ENCODE measurements at places on chromosomes 2 and 18.

DNA sequence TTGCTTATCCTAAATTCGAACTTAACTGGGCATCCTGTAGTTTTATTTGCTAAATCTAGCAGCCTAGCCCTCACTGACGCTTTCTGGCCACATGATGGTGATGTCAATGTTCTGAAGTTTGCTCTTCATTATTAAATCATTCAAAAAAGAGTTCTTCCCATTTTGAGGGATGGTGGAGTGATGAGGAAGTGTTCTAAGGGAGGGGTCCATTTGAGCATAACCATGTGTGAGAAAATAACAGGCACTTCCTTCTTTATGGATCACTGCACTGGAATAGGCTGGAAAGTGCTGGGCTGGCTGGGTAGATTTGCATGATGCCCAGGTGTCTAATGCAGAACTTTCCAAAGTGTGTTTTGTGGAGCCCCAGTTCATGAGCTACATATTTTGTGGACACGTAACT is 74.2 kb downstream of the TNFRSF11A start:
- no peak for DNase-seq

DNA sequence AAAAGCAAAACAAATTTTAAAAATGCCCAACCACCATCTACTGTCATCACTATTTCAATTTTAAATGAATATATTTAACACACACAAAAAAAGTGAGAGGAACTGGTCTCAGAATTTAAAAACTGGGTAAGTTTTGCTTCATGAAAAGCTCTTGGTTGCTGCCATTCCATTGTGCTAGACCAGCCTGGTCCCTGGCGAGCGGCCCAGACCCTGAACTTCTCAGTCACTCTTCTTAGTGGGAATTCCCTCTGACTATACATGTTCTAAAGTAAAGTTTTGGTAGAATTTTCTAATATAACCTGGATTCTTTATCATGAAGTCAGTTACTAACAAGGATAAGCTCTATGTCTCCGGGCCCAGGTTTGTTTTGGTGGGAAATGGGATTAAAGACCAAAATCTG is 34.8 kb upstream of the TMEM177 start:
- no peak for DNase-seq

DNA sequence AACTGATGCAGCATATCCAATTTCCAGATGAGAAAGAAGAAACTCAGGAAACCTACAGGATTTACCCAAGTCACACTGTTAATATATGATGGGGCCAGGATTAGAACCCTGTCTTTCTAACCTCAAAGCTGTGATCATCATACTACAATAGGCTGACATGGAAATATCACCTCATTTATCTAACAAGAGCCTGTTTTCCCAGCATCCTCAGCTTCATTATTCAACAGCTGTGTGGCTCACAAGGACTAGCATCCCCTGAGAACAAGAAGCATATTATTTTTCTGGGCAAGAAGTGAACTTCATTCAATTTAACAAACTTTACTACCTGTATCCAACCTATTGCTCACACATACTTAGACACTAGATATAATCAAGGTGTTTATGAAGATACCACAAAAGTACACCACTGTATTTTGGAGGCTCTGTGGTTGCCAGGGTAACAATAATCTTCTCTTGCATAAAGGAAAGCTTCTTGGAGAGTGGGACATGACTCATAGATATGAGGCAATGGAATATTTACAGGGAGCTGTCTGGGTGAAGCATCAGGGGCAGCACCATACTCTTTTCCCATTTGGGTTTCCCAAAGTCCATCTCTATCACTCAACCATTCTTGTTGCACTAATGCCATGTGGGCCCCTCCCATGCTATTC is 218.2 kb downstream of the RAD51AP2 start:
- no peak for DNase-seq

GRCh38 chr18:58288921-58289797 is 245.1 kb downstream of the NEDD4L start:
- no peak for DNase-seq

GRCh38 chr2:123061534-123061933 is 963.6 kb upstream of the CNTNAP5 start:
- DNase-seq: no peak

DNA sequence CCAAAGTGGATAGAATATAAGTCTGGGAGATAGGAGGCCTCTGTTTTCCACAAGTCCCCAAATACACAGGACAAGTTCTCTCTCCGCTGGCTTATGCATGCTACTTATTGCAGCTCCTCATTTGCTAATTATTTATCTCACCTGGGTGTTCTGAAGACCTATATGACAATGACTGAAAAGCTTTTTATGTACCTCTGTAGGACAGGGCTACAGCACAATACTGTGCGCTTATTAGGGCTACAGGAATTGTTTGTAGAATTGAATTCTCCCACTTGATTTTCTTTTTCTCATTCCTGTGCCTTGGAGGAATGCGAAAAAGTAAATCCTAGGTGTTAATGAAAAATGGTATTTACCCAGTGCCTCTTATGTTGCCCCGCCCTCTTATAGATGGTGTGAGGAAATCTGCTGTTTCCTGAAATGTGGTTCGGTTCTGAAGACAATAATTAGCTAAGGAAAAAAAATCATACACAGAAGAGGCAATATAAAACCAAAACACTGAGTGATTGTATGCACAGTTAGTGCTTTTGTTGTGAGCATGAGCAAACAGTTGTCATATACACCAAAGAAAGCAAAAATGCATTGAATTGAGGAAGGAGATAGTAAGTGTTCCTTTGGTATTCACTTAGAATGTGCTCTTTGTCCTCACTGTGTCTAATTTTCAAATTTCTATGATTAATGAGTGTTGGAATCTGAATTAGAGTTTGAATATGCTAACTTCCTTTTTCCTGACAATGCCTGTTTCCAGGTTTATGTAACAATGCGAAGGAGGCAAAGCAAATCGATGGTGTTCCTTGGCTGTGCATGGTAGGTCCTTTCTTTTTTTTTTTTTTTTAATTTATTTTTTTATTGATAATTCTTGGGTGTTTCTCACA is 78.7 kb upstream of the PNPT1 start:
- DNase-seq: no peak

DNA sequence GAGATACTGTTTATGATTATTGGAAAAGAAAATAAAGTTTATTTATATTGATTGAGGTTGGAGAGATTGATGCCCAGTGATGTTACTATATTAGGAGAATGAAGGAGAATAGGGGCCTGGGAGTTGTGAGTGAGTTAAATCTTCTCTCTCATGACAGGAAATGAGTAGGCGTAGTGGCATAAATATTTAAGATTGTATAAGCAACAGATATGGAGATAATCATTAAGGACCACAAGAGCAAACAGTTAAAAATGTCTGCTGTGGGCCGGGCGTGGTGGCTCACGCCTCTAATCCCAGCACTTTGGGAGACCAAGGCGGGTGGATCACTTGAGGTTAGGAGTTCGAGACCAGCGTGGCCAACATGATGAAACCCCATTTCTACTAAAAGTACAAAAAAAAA is 62.7 kb downstream of the PTRHD1 start:
- no peak for DNase-seq

DNA sequence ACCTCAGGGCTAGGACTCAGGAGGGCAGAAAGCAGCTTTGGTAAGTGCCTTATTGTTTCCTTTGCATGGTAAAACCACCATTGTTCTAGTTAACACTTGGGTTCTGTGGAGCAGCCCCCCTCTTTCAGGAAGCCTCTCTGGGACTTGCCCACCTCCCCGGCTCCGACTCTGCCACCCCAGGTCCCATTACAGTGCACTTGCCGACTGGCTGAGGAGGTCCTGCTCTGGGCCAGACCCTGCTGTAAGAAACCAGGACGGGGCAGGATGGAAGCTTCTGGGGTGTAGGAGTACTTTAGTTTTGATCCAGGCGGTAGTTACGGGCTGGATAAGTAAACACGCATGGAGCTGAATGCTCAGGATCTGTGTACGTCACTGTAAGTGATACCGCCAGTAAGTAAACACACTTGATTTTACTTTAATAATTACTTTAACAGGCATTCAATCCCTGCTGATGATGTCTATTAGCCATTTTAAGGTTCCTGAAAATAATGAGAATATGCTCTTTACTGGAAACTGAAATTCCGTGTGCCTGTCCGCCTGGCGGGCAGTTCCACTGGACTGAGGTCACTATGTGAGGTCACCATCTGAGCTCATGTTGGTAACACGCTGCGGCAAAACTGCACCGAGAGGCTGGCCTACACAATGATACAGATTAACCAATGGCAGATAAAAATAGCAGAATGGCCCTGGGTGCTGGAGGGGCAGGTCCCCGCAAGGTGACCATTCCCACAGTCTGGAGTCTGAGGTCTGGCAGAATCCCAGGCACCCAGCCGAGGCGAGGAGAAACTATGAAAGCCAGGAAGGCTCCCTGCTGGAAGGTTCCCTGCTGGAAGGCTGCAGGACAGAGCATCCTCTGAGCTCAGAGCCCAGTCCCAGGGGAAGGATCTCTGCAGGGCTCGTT is 25.2 kb downstream of the HS1BP3 start:
- DNase-seq: no peak

GRCh38 chr2:229708335-229708734 is 6.0 kb downstream of the DNER start:
- no peak for DNase-seq

DNA sequence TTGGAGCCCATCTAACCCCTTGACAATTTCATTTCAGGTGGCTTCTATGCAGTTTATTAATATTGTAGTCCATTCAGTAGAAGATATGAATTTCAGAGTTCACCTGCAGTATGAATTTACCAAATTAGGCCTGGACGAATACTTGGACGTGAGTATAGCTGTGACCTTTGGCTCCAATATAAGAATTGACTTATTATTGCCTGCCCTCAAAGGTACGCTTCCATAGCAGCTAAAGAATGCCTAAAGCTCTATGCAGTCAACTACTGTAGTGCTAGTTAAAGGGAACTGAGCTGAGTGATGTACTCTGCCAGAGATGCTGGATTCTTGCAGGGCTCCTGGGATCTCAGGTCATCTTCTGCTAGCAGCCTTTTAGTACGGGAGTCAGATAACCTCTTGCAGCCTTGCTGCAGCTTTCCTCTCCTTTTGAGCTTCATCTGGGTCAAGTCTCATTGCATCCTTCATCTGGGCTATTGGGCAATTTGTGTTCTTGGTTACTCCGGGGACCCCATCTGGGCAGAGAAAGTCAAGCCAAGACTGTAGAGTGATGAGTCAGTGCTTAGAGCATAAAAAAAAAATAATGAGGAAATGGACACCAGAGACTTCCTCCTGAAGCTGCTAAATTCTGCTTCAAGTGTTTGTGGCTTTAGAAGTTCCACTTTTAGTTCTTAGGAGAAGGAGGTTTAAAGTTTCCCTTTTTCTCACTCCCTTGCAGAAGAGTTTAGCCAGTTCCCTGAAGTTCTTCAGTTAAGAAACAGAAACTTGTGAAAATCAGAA is 105.6 kb downstream of the PRPF40A start:
- DNase-seq: no peak

DNA sequence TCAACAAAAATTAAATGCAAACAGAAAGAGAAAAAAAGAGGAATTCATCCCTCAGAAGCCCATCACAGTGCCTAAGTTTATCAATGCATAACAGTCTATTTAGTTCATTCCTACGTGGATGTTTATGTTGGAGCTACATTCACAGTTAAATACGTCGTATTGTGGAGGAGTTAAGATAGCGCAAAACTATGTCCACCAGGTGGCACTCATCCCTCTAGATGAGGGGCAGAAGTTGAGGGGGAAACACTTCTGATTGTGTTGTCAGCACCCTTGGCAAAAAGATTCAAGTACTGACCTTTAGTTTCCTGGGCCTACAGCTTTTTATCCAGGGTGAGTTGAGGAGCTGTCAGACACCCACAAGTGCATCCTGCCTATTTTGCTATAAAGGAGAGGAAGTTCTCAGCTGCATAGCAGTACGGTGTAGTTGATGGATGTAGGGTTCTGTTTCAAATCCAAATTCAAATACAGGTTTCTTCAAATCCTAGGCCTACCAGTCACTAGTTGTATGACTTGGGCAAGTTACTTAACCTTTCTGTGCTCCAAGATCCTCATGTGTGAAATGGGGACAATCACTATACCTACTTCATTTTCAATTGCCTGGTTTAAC is 26.8 kb upstream of the MYO1B start:
- no peak for DNase-seq

GRCh38 chr2:118841450-118841827 is 6.0 kb downstream of the EN1 start:
- DNase-seq: no peak

DNA sequence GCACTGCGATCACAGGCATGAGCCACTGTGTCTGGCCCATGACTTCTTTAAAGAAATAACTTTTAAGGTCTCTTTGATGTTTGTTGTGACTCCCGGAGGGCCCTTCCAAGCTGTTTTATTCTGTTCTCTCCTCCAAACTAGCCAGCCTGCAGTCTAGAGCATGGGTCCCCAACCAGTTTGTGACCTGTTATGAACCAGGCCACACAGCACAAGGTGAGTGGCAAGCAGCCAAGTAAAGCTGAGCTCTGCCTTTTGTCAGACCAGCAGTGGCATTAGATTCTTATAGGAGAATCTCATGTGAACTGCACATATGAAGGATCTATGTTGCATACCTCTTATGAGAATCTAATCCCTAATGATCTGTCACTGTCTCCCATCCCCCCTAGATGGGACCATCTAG is 223.9 kb upstream of the RGPD4 start:
- no peak for DNase-seq

DNA sequence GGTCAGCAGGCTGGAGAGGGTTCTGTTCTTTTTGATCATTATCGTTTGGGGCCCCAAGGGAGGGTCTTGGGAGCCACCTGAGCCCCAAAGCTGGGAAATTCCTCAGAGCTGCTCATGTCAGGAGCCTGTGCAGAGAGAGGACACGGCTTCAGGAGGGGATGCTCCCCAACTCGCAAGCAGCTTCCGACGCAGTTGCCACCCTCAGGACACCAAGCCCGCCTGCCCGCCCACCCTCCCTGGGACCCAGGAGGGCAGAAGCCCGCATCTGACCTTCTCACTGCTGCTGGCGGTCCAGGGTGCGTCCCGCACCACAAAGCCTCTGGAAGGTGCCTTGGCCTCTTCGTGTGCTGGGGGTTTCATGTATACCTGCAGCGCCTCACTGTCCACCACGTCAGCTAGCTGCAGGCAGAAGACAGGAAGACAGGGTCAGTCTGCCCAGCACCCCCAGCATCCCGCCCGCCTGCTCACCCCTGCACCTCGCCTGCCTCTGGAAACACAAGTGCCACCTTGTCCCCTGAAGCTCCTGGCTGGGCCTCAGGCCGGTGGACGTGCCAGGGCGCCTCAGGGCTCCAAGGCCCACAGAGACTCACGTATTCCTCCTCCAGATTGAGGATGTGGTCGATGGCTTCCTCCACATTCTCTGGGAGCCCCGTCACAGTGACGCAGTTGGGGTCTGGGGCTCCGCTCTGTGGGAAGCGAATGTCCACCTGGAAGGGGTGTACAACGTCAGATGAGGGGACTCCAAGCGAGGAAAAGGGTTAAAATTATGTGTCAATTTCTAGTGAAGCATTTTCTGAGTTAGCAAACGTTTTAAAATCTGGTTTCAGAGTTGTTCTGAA is 41.3 kb downstream of the ANO7 start:
- no peak for DNase-seq

- DNase-seq: peak; percentile 59
Measured at GRCh38 chr2:36355151-36355889, at the start of gene CRIM1. Gene CRIM1 (plus strand): TSS chr2:36355778. CDS start chr2:36356293, 515 bp downstream.
